ENCODE measurements at places on chromosomes 16 and 17. TPM values are rescaled to one million over a fixed set of nuclear protein-coding genes. Genes with fewer than 3 reads are reported as not detected.

GRCh38 chr16:56823081-56823733 lies 41.8 kb upstream of the SLC12A3 start:
- no peak for DNase-seq

GRCh38 chr17:59186850-59187249 lies 23.0 kb upstream of the SMG8 start:
- no peak for DNase-seq

GRCh38 chr16:57609541-57610401 lies 18.7 kb upstream of the ADGRG1 start:
- DNase-seq, result peak; percentile 72

DNA sequence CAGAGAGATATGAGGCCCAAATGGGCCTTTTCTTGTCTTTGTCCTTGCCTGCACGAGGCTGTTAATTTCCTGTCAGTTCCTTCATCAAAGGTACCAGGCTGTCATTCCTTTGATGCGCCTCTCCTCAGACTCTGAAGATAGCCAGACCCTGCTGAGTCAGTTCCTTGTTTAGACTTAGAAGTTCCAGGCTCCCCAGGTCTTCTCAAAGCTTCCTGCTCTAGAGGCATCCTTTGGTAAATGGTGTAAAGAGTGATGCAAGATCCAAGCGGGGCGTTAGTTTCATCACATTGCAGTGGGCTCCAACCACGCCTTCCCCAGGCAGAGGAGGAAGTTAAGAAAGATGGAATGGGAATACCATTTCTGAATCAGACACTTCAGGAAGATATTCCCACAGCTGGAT lies 4.0 kb upstream of the CDH11 start:
- DNase-seq, result no peak

The CFAP52 gene
- total RNA-seq, result not detected

The KRTAP9-8 gene
- not detected for total RNA-seq

GRCh38 chr16:8946544-8946943 lies 17.2 kb downstream of the USP7 start:
- DNase-seq, result peak; percentile 43
